ENCODE measurements at places on chromosomes 12 and 14. TPM values are rescaled to one million over a fixed set of nuclear protein-coding genes. Genes with fewer than 3 reads are reported as not detected.

The ACOT6 gene
- total RNA-seq = not detected

The RASSF8 gene
- 80.1 TPM for total RNA-seq

The GPR162 gene
- 9.4 TPM for total RNA-seq

The SMCO3 gene
- not detected for total RNA-seq

The IFNG-AS1 gene
- total RNA-seq = not detected

The CELA1 gene
- not detected for total RNA-seq

The RDH16 gene
- total RNA-seq = under 0.01 TPM

The PPP1R12A gene
- total RNA-seq = 136 TPM

The STAC3 gene
- not detected for total RNA-seq

The FAM90A1 gene
- total RNA-seq = not detected

The DDN gene
- total RNA-seq = 0.29 TPM

The CLEC6A gene
- not detected for total RNA-seq

The TAS2R9 gene
- total RNA-seq = 0.13 TPM

The ZCRB1 gene
- total RNA-seq = 42.8 TPM

The TNS2 gene
- 37.1 TPM for total RNA-seq

All from thoracic aorta endothelial cell (primary cell).